Fibroblast of skin of back (primary cell): ENCODE measurements at places on chromosomes 7 and 10.

DNA sequence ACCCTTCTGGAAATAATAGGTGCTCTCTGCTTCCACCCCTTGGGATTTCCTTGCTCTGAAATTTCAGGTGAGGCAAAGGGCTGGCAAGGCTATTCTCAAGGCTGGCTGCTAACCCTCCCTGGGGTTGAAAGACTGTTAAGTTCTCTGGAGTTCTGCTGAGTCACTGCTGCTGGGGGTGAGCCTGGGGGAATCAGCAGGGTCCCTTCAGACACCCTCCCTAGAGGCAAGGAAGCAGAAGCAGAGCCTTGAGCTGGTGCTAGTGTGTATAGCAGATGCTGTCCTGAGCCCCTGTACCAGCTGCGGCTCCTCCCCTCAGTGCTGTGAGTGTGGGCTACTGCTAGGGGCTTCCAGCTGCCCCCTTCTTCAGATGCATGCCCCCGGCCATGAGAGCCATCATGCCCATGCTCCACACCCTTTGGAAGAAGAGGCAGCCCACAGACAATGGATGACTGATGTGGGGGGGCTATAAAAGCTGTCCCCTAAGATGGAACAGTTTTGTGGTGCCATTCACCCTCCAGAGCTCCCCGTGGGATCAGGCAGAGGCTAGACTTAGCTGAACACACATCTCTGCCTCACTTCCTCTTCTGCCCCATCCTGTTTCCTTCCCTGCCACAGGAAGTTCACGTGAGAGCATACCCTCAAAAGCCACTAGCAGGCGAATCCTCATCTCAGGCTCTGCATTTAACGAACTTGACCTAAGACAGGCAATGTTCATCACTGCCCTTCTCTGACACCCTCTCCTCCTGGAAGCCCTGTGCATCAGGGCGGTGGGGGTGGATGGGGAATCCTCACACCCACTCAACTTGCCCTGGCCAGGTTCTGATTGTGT is 91.8 kb downstream of the SH3PXD2A start:
- peak; percentile 59 for DNase-seq

- DNase-seq, result no peak
Measured at GRCh38 chr7:103541026-103541425, 95.0 kb upstream of the SLC26A5 start.

- DNase-seq, result no peak
Measured at GRCh38 chr10:79229071-79229541, 118.2 kb upstream of the PPIF start.

DNA sequence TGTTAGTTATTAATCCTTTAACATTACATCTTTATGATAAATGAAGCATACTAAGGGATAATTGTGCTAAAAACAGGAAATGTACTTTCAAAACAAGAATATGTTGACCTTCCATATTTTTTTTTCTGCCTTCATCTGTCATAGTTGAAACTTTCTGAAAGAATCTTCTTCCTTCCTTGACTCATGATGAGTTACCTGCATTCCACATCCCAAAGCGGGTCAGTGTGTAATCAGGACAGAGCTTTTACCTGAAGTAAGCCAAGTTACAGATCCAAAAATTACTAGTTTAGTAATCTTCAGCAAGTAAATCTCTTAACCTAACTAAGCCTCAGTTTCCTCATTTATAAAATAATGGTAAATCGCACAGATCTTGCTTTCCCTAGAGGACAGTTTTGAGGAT is 13.4 kb upstream of the ARL4A start:
- DNase-seq, result no peak

DNA sequence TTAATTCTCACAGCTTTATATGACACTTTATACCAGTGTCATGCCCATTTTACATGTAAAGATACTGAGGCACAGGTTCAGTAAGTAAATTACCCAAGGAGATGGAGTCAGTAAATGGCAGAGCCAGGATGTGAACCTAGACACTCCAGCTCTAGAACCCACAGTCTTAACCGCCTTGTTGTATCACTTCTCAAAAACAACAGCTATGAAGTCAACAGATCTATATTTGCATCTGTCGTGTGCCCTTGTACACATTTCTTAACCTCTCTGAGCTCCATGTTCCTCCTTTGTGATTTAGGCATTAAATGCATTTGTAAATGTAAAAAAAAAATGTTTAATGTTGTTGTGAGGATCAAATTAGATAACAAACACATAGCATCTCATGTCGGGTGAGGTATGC is 716.2 kb downstream of the SUGCT start:
- no peak for DNase-seq

GRCh38 chr10:24825551-24825950 is 101.9 kb upstream of the ARHGAP21 start:
- peak; percentile 37 for DNase-seq

DNA sequence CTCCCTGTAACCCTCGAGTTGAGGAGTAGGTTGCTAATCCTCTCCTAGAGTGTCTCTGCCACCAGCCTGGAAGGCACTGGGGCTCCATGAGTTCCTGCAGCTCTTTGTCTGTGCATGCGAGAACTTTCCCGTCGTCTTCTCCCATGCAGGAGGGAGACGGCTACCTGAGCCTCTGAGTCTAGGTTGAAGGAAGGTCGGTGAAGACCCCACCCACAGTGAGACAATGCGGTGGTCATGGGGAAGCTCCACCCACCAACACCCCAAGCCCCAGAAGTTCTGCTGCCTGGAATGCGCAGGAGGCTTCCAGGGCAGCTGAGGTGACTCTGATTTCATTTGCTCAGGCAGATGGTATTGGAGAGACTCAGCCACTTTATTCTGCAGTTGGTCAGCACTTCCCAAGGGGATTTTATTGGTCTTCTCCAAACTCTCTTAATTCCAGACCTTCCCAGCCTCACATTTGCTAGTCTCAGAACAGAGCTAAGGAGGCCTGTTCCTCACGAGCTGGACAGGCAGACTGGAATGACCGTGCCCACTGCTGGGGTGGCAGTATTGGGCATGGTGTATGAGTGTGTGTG is 36.5 kb downstream of the PTPRE start:
- no peak for DNase-seq

DNA sequence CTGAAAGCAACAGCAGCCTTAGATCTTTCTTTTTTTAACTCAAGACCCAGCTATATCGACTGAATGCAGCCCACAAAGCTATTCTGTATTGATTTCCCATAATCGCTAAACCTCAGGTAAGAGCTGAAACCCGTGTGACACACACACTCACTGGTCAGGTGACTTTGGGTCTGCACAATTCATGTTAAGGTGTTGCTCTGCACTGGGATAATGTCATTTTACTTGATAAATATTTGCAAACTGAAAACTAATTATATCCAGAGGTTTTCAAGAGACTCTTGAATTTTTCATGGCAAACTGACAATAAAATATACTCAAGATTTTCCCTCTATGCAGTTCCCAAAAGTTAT is 33.1 kb downstream of the SCRN1 start:
- no peak for DNase-seq

GRCh38 chr7:27641581-27642230 is 21.0 kb downstream of the HIBADH start:
- DNase-seq, result peak; percentile 9

GRCh38 chr10:88986549-88987242 is 3.9 kb upstream of the FAS start:
- DNase-seq, result peak; percentile 43

DNA sequence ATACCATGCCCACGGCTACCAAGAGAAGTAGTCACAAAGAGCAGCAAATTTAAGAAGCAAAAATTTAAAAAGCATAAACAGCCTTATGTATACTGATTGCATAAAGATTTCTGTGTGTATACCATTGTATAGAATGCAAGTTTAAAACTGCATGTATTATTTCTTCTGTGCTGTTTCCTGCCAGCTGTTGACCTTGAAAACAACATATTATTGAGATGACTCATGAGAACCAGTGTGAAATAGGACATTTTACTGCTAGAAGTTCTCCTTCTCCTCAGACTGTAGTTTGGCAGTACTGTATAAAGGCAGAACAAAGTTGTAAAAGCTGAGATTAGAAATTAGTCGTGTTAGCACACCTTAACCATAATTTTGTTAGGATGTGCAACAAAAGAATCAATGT is 42.3 kb upstream of the SGCE start:
- peak; percentile 86 for DNase-seq

- DNase-seq, result no peak
Measured at GRCh38 chr7:140595468-140596092, 45.0 kb downstream of the DENND2A start.

GRCh38 chr7:41116817-41117216 is 586.1 kb downstream of the INHBA start:
- no peak for DNase-seq

GRCh38 chr10:114364726-114365125 is 39.6 kb downstream of the AFAP1L2 start:
- DNase-seq, result no peak

DNA sequence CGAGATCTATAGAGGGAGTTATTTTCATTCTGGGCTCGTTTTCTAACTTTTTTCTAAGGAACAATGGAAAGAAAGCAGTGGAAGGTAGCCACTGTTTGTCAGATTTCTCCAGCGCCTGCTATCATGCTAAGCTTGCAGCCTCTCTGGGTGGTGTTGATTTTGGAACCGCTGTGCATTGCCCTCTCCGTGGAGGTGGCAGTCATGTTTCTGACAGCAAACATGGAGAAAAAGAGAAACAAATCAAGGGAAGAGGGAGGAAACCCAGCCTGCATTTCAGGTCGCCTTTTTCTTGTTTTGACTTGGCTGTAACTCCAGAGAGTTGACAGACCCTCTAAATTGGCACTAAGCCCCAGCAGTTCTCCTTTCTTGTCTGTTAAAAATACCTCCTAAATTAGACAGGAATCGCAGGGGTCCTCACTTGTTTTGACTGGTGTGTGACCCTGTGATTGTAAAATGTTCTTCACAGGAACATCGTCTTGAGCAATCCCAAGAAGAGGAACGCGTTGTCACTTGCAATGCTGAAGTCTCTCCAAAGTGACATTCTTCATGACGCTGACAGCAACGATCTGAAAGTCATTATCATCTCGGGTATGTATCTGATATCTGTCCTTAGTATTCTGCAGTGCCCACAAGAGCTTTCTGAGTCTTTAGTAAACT is 4.8 kb downstream of the ECHDC3 start:
- DNase-seq, result no peak

DNA sequence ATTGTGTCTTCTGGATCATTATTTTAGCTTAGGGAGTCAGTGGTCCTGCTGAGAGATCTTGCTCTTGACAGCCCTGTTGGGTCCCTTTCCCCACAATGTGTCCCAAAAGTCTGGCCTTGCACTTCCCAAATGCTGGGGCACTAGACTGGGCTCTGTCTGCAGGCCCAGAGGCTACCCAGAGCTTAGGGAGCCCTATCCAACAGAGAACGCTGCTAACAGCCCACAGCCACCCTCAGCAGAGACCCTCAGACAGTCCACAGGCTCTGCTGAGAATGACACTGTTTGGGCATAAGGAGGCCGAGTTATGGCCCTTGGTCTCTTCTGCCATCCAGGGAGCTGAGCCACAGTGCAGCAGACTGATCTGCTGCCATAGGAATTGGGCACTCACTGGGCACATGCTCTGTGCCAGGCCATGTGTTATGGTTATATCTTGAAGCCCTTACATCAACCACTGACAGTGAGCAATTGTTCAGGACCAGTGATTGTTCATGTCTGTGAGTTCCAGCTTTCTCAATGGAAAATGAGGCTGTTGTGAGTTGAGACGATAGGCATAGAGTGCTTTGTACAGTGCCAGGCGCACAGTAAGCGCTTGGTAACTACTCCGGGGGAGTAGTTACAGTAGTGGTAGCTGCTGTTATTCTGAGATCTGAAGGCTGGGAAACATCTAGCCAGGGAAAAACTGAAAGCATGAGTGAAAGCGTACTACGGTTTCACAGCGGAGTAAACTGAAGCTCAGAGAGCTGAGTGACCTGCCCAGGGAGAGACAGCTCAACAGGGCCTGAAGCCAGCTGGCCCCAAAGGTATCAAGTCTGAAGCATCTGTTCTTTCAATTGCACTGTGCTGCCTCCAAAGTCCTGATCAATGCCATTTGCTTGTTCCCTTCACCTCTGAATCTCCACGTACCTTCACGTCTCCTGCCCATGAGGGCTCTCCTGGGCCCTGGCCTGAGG is 77.6 kb upstream of the PRLHR start:
- no peak for DNase-seq

DNA sequence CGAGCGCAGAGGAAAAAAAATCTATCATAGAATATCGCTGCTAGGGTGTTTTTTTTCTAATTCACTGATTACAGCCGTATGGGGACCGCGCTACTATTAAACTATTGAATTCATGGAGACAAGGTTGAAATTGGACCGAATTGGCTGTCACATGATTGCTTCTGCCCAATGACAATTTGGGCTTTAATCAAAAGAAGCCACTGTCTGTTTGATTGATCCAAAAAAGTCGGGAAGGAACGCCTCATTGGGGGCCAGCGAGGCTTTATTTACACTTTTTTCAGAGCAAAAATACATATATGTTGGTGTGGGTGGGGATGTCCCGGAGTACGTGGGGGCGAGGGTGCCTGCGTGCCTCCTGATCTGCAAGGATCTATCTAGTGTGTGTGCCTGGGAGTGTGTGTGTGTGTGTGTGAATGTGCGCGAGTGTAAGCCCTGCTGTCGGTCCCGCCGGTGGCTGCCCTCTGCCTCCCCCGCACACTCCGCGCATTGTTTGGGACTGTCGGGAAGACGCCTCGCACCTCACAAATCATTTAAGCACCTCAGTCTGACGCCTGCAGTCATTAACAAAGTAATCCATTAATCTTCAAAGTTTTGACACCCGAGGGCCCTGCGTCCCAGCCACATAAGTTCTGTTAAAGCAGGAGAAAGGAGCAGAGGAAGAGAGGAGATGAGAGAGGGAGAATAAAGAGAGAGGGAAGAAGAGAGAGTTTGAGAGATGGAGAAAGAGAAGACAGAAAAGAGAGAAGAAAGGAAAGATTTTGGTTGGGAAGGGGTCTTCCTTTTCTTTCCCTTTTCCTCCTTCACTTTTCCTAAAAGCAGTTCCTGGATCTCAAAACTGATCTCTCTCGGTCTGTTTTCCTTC is at the start of gene HOXA2:
Gene HOXA2 (minus strand): TSS at position 103 of the 862 bp plus-strand sequence. CDS start 183 bp downstream, outside the sequence.
- DNase-seq, result no peak

DNA sequence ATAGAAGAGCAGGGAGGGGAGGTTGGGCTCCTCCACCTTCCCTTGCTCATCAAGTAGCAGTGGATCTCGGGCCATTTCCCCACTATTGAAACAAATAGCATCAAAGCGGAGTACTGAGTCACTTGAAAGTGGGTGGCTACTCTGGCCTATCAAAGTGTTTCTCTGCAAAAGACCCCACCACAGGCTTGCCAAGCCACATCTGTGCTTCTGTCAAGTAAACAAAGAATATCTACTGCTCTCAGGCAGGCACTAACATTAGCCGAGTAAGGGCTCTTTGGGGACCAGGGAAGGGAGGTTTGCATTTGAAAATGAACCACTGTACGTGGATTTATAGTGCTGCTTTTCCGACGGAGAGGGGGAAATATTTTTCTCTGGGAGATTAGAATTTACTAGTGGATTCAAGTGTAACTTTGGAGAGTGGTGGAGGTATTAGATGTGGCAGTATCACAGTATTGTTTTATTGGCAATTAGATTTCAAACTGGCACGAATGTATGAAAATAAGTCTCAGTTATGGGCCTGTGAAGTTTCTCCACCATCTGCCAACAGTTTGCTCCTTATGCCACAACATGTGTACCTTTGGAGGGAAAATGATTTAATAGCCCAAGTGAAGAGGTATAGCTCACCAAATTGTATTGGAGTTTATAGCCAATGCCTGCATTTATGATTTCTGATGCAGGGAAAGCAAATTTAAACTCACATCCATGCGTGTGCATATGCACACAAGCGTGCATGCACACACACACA is 97.5 kb downstream of the RPS24 start:
- DNase-seq, result no peak
